M059J (cell line): ENCODE measurements at places on chromosomes 7 and 10.

DNA sequence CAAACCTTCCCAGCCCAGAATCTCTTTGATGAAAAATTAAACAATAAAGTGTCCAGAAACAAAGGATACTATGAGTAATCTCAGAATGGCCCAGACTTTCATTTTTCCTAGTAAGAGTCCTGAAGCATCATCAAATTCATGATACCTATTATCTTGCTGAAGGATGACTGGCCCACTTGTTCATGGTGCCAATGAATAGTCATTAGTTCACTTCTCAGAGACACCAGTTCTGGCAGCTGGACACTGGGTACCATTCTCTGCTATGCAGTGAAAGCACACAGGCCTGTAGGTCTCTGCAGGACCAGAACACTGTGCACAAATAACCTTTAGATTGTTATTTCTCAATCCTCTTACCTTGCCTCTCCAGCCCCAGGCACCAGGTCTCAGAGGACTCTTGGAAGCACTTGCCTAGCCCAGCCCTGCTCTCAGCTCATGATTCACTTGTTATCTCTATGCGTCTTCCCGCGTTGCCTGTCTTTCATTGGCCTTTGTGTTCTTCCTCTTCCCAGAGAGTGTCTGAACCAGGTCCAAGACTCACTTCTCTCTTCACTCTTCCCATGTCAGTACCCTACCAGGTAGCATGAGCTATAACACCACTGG, 98.1 kb upstream of the AGBL3 start:
- no peak for DNase-seq

- DNase-seq = peak; percentile 89
Measured at GRCh38 chr7:116802746-116803152, 59.6 kb upstream of the CAPZA2 start.

DNA sequence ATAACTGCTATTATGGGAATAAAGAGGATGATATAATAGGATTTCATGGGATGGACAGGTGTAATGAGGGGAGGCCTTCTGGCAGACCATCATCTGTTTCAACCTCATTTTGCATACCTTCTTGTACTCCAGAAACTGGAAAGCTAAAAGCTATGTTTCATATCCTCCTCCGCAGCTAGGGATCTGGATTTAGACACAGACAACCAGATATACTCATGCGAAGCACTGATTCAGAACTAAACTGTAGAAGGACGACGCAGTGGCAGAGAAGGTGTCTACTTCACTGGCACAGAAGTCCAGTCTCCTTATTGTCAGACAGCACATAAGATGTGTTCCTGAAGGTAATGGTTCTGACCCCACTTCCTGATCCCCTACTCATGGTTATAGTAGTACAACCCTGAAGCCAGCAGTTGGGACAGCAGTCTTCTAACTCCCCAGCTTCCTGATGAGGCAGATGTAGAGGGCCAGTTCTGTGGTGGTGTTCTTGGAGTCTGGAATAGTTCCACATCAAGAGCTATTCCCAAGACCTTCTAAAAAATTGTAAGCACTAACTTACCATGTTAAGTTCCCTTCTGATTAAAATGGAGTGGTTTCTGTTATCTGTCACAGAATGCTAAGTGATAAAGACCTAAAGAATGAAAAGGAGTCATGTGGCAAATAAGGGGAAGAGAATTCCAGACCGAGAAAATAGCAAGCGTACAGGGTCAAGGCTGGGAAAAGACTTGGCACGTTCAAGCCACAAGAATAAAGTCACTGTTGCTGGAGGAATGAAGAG, 550.3 kb downstream of the GRM8 start:
- peak; percentile 61 for DNase-seq

GRCh38 chr10:30587522-30588031, 42.0 kb downstream of the LYZL2 start:
- no peak for DNase-seq

DNA sequence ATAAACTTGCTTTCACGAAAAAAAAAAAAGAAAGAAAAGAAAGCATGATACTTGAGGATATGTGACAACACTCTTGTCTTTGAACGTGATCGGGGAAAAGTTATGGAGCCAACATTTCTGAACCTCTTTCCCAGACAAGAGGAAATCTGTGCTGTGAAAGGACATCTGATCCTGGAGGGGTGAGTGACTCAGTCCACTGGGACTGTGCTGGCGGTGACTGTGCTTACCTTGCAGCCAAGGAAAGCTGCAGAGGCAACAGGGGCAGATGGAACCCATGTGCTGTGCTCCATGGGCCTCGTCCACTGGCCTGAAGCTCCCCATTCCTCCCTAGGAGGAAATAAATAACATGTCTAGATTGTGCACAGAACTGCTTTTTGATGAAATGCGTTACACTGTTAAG, 116.5 kb upstream of the RAB11FIP2 start:
- peak; percentile 1 for DNase-seq

DNA sequence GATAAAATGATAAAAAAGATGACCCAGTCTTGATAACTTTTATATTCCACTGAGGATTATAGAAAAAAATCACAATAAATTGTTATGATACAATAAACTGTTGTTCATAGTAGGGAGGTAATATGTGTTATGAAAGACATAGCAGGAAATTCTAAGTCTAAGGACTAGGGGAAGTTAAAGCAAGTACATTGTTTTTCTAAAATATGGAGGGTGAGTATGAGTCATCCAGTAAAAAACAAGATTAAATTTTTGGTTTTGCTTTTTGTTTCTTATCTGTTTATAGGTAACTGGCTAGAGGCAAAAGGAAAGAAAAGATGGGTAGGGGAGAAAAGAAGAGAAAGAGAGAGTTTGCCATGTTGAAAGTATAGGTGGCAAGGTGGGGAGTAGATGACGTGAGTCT, 188.4 kb downstream of the POLR1F start:
- peak; percentile 22 for DNase-seq

DNA sequence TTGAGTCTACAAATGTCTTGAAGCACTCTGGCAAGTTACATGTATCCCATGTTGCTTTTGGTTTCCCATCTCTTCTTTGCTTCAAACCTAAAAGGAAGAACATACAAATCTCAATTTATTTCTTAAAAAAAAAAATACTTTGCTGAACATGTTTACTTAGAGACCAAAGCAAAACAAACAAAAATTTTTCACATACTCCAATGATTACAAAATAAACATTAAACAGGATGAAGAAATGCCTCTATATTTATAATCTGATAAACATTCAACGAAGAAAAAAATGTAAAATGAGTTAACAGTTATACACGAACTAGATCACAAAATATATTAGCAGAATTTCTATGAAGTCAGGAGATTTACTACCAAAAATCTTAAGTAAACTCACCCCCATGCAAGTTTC, 31.3 kb downstream of the FAM204A start:
- DNase-seq = no peak

GRCh38 chr10:60883187-60883586, 60.8 kb downstream of the RHOBTB1 start:
- DNase-seq = peak; percentile 22
